Activated T-cell treated with anti-CD3 and anti-CD28 coated beads for 1 hour (primary cell): ENCODE measurements at places on chromosomes 5 and 9.
A peak's percentile ranks its signal among the peaks of the same experiment; 100 is the strongest.

DNA sequence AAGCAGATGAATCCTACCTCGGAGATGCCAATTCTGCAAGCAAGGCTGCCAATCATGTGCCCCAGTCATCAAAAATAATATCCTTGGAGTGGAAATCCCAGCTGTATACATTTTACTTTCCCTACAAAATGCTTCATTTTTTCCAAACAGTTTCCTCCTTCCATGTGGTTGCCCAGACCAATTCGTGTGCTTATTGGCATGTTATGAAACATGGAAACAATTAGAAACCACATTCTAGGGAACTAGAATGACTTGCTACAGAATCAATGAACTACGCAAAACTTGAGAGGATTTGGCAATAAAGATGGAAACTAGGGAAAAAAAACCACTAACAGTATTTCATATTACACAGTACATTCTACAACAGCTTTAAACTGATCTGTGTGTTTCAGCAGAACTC lies 584.5 kb upstream of the DMAC1 start:
- no peak for DNase-seq

DNA sequence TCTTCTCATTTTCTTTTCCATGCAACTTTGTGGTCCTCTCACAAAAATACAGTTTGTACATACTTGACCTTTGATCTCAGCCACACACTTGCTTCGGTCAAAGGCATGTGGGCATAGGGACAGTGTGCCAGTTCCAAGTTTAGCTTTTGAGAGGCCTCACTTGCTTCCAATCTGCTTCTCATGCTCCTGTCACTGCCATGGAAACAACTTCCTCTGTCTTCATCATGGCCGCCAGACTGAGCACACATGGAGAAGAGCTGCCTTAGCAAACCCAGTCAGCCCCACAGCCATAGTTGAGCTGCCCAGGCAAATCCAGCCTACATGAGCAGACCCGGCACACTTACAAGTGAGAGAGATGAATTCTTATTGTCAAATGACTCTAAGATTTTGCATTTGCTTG lies 138.2 kb upstream of the TUSC1 start:
- no peak for DNase-seq

- no peak for DNase-seq
Observed at GRCh38 chr5:174319551-174319950, 274.0 kb downstream of the NSG2 start.

- no peak for DNase-seq
Observed at GRCh38 chr5:147406636-147407035, 103.2 kb downstream of the DPYSL3 start.

DNA sequence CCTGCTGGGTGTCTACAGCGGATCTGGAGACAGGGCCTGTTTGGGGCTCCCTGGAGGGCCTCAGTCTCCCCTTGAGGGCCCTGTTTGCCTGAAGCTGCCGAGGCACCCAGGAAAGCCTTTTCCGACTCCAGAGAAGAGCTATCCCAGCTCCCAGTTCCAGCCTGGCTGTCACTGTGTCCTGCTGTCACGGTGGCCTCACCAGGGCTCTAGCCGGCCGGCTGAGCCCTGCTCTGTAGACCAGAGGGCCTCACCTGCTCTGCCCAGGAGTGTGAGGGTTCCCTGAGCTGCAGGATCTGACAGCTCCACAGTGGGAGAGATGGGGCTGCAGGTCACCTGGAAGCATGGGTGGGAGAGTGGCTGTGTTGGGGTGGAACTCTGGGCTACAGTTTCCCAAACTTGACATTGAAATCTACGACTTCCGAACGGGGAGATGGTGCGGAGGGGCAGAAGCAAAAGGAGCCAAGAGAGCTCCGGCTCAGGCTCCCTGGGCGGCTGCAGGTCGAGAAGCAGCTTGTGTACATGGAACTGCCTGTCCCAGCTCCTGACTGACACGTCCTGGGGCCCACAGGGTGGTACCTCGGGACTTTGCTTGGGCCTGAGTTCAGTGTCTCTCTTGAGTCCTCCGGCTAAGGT lies 94.9 kb downstream of the CACNA1B start:
- DNase-seq, result no peak

GRCh38 chr9:14554886-14555285 lies 138.3 kb downstream of the ZDHHC21 start:
- DNase-seq, result no peak

DNA sequence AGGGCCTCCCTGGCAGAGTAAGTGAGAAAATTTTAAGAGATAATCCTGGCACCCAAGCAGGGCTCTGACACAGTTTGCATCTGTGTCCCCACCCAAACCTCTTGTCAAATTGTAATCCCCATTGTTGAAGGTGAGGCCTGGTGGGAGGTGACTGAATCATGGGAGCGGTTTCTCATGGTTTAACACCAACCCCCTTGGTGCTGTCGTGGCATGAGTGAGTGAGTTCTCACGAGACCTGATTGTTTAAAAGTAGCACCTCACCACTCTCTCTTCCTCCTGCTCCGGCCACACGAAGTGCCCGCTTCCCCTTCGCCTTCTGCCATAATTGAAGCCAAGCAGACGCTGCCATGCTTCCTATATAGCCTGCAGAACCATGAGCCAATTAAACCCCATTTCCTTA lies 80.1 kb downstream of the FBXW11 start:
- no peak for DNase-seq

DNA sequence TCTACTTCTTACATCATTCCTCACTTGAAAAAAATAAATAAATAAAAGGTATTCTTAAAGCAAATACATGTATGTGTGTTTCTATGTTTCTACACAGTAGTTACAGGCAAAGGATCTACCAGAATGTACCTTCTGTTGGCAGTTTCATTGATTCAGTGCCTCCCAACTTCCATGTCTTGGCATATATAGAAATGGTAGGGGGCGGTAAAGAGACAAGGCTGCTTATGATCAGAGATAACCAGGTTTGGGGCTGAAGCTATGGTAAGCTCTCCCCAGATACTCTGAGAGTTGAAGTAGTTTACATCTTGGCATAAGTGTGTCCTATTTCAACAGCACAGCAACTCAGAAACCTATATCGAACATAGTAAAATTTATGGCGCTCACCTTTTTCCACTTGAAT lies 1075.4 kb upstream of the C9orf72 start:
- no peak for DNase-seq

DNA sequence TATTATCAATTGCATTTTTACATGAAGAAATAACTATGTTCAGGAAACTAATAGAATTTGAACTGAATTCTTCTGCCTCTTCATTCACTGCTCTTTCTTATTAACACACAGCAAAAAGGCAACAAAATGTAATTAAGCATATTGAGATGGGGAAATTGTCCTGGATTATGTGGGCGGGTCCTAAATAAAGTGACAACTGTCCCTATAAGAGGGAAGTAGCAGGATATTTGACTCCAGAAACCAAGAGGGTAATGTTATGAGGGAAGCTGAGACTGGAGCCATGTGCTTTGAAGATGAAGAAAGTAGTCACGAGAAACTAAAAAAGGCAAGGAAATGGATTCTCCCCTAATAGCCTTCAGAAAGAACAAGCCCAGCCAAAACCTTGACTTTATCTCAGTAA lies 311.2 kb upstream of the PIK3R1 start:
- DNase-seq, result no peak

- no peak for DNase-seq
Observed at GRCh38 chr5:113330533-113331208, 104.1 kb downstream of the TSSK1B start.

DNA sequence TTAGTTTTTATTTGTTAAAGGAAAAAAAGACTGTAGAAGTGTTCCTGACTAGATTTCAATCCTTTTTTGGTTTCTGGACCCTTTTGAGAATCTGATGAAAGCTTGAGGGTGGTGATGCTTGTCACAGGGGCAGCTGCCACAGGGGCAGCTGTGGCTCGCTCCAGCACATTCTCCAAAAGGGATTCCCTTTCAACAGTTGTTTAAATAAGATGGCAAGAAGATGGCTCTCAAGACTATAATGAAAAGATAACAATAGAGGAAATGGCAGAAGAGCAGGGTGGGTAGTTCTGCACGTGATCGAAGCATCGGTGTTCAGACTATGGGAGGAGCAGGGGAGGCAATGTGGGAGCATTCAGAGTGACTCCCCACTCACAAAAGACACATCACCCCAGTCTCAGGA lies 46.5 kb upstream of the TNFAIP8 start:
- no peak for DNase-seq

GRCh38 chr5:177442066-177442826 lies 4.4 kb upstream of the PRR7 start:
- DNase-seq, result no peak

GRCh38 chr9:33168941-33169544 lies 1.9 kb upstream of the B4GALT1 start:
- no peak for DNase-seq

DNA sequence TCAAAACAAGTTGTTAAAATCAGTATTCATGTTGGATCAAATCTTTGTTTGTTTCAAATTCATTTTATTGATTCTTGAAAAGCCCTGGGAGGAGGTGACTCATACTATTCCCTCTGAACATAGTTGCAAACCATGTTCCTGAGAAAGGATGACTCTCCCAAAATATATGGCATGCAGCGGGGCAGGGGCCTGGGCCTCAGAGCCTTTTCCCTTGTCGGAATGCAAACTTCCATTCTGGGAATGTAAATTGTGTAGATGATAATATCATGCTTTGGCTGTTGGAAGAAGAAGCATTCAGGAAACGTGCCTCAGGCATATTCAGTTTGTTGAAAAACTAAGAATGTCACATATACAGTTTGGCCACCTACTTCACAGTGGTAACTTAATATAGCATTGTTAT lies 242.0 kb downstream of the AUH start:
- DNase-seq, result no peak

DNA sequence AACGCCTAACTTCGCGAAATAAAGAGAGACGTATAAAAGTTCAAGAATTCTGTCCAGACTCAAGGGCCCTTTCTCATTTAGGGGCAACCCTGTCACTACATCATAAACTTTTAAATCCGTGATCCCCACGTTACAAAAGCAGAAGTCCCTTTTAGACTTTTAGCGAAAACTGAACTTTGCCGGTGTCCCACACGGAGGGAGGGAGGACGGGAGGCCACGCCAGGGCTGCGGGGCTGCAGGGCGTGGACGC lies 515 bp upstream of the F2R start:
- DNase-seq, result no peak

DNA sequence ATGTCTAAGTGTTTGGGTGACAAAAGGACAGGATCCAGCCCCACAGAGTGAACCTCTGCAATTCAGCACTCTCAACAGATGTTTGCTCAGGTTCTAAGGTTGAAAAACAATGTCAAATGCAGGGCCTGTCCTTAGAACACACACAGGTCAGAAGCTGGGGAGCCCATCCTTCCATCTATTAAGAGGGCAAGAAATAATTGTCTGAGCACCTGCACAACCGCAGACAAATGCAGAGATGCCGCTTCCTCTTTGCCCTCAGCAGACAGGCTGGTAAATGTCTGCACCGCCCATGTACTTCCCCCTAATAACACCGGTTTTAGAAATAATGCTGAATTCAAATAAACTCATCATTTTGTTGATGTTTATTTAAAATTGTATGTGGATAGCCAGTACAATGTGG lies 414.5 kb upstream of the ADAMTS16 start:
- no peak for DNase-seq

GRCh38 chr5:22539762-22540161 lies 313.4 kb downstream of the CDH12 start:
- no peak for DNase-seq

GRCh38 chr9:124708074-124708473 lies 63.0 kb downstream of the NR6A1 start:
- DNase-seq, result no peak

- no peak for DNase-seq
Observed at GRCh38 chr5:170522211-170523141, 18.7 kb downstream of the KCNIP1 start.

DNA sequence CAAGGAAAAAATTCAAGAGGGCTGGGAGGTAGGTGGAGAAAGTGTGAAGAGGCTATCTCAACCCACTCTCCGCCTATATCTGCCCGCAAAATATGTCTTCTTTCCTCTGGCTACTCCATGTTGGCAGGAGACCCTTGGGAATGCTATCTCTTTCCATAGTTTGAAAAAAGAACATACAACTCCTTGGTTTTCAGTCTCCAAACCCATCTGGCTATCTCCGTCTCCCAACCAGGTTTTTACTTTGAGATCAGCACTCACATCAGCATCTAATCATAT lies 109.9 kb upstream of the IFNE start:
- no peak for DNase-seq

DNA sequence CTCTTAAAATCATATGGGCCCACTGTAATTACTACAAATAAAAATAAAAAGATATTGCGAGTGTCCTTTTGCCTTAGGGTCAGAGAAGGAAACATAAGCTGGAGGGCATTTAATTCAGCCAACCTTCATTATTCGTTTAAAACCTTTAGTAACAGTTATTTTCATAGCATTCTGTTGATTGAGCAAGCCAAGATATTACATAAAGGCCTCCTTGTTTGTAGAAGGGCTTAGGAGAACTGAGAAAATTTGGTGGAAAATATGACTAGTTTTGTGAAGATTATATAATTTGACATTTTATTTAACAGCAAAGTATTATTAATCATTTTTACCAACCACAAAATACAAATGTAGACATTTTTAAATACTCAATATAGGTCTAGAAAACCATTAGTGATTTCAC lies 62.2 kb downstream of the COX7C start:
- no peak for DNase-seq

- DNase-seq, result no peak
Observed at GRCh38 chr9:86575137-86575536, 220.9 kb upstream of the TUT7 start.

DNA sequence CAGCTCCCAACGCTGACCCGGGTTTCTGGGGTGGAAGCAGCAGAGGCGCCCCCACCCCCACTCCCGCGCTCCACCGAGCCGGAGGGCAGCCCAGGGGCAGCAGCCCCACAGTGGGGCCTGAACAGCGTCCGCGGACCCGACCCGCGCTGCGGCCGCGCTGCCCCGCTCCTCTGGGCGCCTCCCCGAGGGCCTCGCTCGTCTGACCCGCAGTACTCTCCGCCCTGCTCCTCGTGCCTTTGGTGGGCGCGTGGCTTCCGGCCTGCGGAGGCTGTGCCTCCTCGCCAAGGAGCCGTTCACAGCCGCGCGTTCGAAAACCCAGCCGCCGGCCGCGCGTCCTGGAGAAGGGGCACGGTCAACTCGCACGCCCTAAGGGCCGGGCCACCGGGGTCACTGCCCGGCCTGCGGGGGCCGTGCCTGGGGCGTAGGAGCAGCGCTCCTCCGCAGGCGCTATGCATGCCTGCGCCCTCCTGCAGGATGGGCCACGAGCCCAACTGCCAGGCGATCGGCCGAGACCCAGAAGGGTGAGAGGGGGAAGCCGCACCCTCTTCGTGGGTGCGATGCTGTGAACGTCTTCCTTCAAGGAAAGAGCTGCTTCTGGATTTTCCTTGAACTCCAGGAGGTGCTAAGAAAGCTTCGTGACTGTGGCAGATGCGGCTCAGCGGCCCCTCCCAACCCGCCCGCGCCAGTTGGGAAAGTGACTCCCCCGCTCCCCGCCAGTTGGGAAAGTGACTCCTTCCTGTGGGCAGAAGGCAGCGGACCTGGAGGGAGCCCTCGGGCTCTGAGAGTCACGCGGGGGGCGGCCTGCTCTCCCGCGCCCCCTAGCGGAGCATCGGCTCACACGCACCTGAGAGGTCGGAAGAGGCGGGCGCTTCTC lies 82.7 kb downstream of the HSD17B3 start:
- DNase-seq, result peak; percentile 37

GRCh38 chr5:111194925-111195324 lies 29.3 kb upstream of the CAMK4 start:
- no peak for DNase-seq
